ENCODE measurements at places on chromosomes 6 and 20.

DNA sequence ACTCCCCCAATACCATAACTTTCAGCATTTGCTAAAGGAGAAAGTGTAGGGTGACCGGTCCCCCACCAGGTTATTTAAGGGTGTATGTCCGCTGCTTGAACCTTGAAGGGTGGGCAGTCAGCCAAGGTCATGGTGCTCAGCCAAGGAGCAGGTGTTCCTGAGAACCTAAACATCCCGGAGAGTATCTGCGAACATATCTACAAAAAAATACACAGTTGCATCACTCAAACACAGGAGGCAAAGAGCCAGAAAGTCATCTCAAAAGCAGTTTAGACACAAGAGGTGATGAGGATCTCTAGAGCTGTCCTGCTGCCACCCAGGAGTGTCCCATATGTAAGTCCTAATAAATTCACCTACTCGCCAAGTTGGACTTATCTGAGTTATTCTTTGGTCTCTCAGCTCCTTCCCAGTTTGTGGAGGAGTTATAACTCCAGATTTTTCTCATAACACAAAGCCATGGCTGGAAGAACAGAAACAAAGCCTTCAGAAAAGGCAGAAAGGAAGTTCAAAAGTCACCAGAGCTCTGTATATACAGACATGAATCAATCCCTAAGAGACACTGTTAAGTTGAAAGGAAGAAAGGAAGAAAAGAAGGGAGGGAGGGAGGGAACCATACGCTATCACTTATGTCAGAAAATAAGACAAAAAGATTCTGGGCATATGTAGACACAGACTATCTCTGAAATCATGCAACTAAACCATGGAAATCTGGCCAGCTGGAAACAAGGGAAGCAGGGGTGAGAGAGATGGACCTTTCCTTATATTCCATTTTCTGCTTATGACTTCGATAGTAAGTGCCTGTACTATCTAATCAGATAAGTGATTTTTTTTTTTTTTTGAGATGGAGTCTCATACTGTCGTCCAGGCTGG lies 11.3 kb downstream of the MBOAT1 start:
- DNase-seq: no peak

DNA sequence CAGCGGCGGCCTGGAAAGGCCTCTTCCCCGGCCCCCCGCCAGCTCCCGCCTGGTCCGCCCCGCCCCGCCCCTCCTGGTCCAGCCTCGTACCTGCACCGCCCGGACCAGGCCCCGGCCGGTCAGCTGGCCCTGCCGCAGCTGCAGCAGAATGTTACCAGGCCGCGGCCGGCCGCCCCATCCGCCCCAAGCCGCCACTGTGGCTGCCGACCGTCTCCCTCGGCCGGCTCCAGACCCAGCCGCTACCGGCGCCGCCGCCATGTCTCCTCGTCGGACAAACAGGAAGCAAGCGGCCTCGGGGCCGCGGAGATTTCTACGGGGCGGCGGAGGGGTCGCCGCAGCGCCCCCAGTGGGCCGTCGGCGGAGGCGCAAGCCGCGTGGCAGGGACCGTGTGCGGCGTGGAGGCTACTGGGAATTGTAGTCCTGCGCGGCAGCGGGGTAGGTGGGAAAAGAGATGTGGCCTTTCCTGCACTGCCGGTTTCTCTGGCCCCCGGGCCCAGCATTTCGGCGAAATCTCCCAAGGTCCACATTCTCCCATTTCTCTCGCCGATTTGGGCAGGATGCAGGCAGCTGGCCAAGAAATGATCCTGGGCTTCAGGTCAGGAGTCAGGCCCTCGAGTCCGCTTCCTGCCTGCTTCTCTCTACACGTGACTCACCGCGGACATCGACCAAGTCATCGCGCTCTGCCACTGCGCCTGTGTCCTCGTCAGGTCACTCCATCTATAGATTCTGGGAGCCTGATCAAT lies at the start of gene TRPC4AP:
Gene TRPC4AP, minus strand, starts transcription at position 284 of the 743 bp plus-strand sequence. Its CDS starts 26 bp downstream, at position 258.
- peak; percentile 96 for DNase-seq

- DNase-seq: no peak
Measured at GRCh38 chr6:30750379-30750668, 6.0 kb upstream of the IER3 start.

DNA sequence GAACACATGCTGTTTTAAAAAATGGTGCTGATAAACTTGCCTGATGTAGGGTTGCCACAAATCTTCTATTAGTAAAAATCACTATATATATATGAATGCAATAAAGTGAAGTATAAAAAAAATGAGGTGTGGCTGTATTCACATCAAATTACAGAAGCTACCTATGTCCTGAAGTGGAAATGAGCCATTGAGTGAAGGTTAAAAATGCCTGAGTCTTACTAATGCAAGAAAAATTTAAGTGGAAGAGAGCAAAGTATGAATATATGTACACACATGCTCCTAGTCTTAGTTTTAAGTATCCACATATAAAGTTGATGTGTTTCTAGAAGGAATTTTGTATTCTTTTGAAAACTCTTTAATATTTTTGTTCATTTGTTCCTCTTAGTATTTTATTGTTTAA lies 808.3 kb upstream of the MAN1A1 start:
- no peak for DNase-seq

DNA sequence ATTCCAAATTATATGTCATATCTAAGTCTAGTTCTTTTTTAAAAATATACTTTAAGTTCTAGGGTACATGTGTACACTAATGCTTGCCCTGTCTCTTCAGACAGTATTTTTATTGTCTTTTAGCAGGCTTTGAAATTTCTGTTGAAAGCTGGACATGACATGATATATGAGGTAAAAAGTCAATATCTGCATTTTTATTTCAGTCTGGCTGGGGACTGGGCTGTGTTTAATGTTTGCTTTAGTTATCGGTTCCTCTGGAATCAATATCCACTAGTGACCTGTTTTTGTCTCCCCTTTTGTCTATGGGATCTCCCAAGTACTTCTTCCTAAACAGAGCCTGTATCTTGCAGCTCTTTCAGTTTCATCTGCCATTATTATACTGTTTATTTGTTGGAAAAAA lies 786.2 kb upstream of the GJE1 start:
- no peak for DNase-seq

DNA sequence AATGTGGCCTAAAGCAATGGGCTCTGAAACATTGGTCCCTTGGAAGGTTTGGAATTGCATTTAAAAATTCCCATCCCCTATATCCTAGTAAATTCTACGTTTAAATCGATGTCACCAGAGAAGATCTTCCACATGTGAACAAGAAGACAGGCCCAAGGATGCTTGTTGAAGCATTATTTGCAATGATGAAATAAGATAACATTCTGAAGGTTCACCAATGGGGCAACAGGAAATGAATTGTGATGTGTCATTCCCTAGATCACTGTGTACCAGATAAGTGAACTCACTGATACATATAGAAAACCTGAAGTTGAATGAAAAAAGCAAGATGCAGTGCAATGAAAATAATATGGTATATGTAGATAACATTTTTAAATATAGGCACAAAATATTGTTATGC lies 464.3 kb upstream of the BTBD3 start:
- DNase-seq: no peak

DNA sequence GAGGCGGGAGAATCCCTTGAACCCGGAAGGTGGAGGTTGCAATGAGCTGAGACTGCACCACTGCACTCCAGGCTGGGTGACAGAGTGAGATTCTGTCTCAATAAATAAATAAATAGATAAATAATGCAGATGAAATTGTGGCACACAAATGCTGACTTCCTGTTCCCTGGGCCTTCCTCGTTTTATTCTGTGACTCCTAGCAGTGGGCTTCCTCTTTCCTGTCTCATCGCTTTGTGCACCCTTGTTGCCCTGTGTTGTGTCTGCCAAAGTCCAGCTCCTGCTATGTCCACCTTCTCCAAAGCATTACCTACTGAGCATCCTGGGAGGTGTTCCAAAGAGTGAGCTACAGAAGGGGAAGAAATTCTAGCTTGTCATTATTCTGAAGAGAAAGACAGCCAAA lies 100.2 kb upstream of the TIAM2 start:
- no peak for DNase-seq

DNA sequence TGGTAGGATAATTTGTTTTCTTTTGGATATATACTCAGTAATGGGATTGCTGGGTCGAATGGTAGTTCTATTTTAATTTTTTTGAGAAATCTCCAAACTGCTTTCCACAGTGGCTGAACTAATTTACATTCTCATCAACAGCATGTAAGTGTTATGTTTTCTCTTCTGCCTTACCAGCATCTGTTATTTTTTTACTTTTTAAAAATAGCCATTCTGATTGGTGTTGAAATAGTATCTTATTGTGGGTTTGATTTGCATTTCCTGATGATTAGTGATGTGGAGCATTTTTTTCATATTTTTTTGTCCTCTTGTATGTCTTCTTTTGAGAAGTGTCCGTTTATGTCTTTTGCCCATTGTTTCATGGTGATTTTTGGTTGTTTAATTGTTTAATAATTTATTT lies 11.9 kb downstream of the HINT3 start:
- no peak for DNase-seq

GRCh38 chr20:5524896-5525295 lies 208.1 kb upstream of the PROKR2 start:
- DNase-seq: no peak

- no peak for DNase-seq
Measured at GRCh38 chr6:27495386-27496135, 22.7 kb upstream of the ZNF184 start.

DNA sequence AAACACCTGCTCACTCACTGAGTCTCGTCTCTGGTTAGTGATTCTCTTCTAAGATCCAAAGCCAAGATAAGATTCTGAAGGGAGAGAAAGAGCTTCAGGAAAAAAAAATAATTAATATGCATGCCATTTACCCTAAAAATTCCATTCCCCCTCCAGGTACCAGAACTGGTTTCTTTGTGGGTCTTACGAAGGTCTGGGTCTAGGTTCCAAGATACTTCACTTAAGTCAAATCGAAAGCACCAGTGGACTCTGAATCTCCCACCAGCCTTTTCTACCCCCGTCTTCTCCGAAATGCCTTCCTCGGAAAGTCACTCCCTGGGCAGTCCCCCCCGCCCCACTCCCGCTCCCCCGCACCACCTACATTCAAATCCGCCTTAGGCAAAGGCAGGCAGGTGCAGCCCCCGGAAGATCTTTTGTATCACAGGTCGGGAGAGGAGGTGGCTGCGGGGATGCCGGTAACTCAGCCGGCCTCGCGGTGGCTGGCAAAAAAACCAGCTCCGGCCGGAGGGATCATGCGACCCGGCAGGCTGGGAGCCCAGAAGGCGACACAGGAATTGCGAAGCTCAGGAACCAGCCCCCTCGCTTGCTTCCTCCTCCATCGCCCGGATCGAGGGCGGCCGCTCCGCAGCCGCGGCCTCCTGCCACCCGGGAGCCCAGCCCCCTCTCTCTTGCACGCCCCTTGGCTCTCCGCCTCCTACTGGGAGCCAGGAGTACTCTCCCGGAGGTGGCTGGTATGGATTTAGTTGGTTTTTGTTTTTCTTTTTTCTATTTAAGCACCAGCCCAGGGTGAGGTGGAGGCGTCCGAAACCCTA lies at the start of gene BCL2L1:
Gene BCL2L1, minus strand, starts transcription at position 612 of the 812 bp plus-strand sequence. CDS start 650 bp downstream, outside the sequence.
- DNase-seq: peak; percentile 89

- DNase-seq: no peak
Measured at GRCh38 chr6:40440053-40440452, 147.1 kb downstream of the LRFN2 start.

- DNase-seq: no peak
Measured at GRCh38 chr20:46357030-46357514, 48.8 kb upstream of the CDH22 start.

GRCh38 chr6:36607683-36608386 lies 13.7 kb downstream of the SRSF3 start:
- no peak for DNase-seq

DNA sequence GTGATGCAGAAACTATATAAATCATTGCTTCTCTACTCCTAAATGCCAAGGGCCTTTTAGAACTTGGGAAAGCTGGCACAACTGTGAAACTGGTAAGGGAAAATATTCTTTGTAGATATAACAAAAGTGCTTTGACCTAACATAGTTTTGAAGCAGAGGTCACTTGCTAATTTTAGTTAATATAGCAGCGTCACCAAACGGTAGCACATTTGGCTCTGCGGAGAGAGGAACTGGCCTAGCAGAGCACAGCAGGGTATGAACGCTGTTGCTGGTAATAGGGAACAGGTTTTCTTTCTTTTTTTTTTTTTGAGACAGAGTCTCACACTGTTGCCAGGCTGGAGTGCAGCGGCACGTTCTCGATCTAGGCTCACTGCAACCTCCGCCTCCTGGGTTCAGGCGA lies 67.4 kb downstream of the ECT2L start:
- no peak for DNase-seq

- no peak for DNase-seq
Measured at GRCh38 chr6:128209771-128210170, 308.9 kb upstream of the THEMIS start.

DNA sequence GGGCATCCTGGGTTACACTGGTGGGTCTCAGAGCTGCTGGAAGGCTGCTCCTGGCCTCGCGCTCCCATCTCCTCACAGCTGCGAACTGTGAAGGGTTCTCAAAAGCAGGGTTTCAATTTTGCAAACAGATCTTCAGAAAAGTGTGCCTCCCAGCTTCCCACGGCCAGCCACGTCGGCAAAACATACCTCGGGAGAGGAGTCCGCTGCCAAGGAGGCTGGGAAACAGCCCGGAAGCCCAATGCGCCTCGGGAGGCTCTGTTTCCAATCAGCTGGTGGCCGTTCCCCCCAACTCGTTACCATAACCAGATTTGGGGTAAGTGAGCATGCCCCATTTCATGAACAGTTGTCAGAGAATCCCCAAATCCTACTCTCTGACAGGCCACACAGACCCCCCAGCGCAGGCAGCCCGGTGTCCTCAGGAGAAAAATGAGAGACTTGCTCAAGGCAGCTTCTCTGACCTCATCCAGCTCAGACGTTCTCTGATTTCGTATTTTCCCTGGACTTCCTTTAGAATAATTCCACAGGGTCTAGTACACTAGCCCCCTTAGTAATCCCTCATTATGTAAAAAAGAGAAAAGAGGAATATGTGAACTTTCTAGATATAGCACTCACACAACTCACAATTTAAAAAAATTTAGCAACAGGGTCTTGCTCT lies 98.4 kb downstream of the SNX5 start:
- no peak for DNase-seq

DNA sequence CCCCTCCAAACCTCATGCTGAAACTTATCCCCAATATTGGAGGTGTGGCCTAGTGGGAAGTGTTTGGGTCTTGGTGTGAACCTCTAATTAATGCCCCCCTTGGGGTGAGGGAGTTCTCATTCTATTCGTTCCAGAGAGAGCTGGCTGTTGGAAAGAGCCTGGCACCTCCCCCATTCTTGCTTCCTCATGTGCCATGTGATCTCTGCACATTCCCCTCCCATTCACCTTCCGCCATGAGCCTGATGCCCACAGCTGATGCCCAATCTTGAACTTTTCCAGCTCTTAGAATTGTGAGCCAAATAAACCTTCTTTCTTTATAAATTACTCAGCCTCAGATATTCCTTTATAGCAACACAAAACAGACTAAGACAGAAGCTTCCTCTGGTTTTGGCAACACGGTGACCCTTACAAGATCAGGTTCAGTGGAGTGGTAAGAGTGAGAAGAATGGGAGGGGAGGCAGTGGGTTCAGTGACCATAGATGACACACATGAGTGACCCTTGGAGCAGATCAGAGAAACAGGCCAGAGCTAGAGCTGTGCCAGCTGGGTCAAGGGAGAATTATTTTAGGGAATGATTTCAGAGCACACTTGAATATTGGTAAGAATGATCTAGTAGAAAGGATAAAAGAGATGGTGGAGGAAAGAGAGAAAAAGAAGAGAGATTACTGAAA lies 176.4 kb downstream of the LY86 start:
- DNase-seq: no peak
